Epithelial cell of esophagus (primary cell): ENCODE measurements at places on chromosomes 12 and 14.

GRCh38 chr12:63321373-63321772 lies 170.4 kb upstream of the AVPR1A start:
- no peak for DNase-seq

- peak; percentile 77 for DNase-seq
These were observed 26.4 kb downstream of the TESPA1 start for GRCh38 chr12:54958048-54958658.

GRCh38 chr12:38374751-38375150 lies 58.2 kb downstream of the ALG10B start:
- DNase-seq, result peak; percentile 10

- no peak for DNase-seq
These were observed 98.8 kb upstream of the LMNTD1 start for GRCh38 chr12:25651931-25652330.

GRCh38 chr12:49702676-49703215 lies 4.5 kb downstream of the FMNL3 start:
- DNase-seq, result no peak

- peak; percentile 13 for DNase-seq
These were observed 15.2 kb upstream of the ACTR6 start for GRCh38 chr12:100185361-100185894.

GRCh38 chr14:67620217-67620785 lies 581 bp downstream of the ARG2 start:
- peak; percentile 35 for DNase-seq

DNA sequence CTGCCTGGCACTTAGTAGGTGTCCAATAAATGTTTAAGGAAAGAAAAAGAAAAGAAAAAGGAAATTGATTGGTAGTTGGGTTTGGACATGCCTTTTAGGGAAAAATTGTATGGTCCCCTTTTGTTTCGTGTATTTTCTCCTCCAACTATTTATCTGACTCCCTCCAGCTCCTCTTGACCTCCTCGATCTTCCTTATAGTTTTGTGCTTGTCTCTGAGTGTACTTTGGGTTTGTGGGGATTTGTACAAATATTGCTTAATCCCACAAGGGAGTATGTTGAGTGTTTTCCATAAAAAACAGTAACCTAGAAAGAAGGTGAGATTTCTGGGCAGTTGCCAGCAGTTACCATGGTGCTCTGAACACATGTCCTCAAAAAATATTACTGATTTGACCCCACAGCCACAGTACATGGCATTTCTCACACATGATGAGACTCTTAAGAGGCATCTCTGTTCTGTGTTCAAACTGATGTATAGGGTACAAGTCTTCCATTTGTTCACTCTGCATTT lies 15.7 kb downstream of the PLEKHG7 start:
- no peak for DNase-seq

DNA sequence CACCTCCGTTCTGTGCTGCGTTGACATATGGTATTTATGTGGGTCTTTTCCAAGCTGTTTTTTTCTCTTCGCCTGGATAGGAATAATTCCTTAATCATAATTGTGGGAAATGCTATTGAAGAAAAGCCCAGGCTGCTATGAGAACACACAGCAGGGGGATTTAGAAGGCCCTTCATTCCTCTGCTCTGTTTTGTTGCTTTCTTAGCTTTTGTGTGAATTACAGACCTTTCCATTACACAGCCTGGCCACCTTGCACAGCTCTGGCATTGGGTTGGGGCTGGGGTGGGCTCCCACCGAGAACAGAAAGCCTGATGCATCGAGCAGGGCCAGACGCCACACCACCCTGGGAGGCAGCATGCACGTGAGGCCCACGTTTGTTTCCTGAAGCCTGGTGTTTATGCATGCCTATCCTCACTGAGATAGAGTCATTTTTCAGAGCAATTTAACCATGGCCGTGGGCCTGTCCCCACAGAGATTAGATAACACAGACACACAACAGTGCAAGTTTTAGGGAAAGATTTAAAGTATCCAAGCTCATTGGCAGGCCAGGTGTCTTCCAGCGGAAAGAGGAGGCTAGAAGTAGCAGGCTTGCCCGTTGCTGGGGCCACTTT lies 287.6 kb upstream of the PWP1 start:
- no peak for DNase-seq
